ENCODE measurements at places on chromosomes 2 and 18.

DNA sequence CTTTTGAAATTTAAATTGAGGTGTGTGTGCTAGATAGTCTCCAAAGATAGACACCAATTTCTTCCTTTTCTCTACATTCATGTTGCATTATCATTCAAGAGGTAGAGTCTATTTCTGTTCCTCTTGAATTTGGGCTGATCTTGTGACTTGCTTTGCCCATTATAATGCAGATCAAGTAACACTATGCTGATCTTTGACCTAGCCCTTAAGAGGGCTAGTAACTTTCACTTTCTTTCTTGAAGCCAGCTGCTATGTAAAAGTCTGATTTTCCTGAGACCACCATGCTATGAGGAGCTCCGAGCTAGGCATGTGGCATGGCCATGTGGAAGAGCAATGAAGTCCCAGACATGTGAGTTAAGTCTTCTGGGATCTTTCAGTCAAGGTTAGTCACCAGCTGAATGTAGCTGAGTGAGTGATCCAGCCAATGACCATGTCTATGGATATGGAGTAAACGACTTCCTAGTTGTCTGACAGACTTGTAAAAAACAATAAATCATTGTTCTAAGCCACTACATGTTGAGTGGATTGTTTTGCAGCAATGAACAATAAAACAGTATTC lies 189.4 kb upstream of the CWC22 start:
- no peak for DNase-seq

- no peak for DNase-seq
Measured at GRCh38 chr2:216116418-216116817, 7.3 kb downstream of the XRCC5 start.

DNA sequence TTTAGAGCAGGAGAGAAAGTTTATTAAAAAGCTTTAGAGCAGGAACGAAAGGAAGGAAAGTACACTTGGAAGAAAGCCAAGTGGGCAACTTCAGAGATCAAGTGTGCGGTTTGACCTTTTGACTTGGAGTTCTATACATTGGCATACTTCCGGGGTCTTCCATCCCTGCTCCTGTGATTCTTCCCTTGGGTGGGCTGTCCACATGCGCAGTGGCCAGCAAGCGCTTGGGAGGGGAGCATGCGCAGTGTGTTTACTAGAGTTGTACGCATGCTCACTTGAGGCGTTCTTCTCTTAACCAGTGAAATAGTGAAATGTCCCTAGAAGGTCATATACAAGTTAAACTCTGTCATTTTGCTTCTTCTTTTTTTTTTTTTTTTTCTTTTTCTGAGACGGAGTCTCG lies 56.9 kb upstream of the ZNF532 start:
- no peak for DNase-seq

DNA sequence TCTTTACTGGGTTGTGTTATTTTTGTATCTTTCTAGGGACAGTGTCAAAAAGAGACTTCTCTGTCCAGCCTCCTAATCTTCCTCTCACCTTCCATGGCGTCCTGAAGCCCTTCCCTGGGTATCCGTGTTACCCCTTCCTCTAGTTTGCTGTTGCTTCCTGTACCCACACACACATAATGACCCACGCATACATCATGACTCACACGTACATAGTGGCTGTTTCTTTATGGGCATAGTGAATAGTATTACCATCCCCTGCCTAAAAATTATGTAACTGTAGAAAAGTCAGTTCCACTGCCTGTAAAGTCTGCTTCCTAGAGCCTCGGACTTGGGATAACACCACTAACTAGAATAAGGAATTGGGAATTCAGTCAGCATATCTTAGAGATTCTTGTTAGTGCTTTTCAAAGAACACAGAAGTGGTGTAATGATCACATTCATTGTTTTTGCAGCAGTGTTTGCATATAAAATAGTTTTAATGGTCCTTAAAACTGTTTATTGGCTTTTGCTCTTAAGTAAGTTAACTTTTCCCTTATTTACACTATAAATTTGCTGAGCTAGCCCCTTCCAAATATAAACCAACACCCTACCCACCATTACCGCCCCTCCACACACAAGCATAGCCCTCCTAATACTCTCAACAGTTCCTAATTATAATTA lies 308.4 kb upstream of the RAB12 start:
- no peak for DNase-seq

- DNase-seq = no peak
Measured at GRCh38 chr2:238861013-238861730, 13.3 kb downstream of the TWIST2 start.

- DNase-seq = no peak
Measured at GRCh38 chr2:16429431-16430145, 236.0 kb downstream of the CYRIA start.
